NCI-H1694 treated with DMSO at 0.1 percent for 48 hours (cell line): ENCODE measurements at places on chromosomes 16 and 17.

GRCh38 chr16:51172368-51172767 lies 21.3 kb upstream of the SALL1 start:
- DNase-seq, result no peak

GRCh38 chr16:65634833-65635232 lies 513.0 kb upstream of the CDH11 start:
- DNase-seq, result no peak

GRCh38 chr16:1533443-1533951 lies at the start of gene TMEM204:
TSS of gene TMEM204 (plus strand) at chr16:1533666. CDS start at chr16:1534276, 610 bp downstream.
- no peak for DNase-seq

GRCh38 chr17:27471321-27472269 lies 15.3 kb downstream of the KSR1 start:
- DNase-seq, result no peak

- DNase-seq, result no peak
Observed at GRCh38 chr17:68470961-68471360, 13.7 kb upstream of the WIPI1 start.

- peak; percentile 59 for DNase-seq
Observed at GRCh38 chr16:66740010-66740409, 11.4 kb downstream of the DYNC1LI2 start.

- DNase-seq, result no peak
Observed at GRCh38 chr16:15502041-15502725, 67.8 kb downstream of the BMERB1 start.

DNA sequence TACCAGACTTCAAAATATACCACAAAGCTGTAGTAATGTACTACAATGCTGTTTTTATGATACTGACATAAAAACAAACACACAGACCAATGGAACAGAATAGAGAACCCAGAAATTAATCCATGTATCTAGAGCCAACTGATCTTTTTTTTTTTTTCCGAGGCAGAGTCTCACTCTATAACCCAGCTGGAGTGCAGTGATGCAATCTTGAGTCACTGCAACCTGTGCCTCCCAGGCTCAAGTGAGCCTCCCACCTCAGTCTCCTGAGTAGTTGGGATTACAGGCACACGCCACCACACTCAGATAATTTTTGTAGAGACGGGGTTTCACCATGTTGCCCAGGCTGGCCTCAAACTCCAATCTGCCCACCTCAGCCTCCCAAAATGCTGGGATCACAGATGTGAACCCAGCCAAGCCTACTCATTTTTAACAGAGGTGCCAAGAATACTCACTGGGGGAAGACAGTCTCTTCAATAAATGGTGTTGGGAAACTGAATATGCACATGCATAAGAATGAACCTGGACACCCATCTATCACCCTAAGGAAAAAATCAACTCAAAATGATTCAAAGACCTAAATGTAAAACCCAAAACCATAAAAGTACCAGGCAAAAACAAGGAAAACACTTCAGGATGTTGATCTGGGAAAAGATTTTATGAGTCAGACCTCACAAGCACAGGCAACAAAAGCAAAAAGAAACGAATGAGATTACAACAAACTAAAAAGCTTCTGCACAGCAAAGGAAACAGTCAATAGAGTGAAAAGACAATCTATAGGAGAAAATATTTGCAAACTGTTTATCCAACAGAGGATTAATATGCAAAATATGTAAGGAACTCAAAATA lies 63.1 kb downstream of the STX8 start:
- no peak for DNase-seq

DNA sequence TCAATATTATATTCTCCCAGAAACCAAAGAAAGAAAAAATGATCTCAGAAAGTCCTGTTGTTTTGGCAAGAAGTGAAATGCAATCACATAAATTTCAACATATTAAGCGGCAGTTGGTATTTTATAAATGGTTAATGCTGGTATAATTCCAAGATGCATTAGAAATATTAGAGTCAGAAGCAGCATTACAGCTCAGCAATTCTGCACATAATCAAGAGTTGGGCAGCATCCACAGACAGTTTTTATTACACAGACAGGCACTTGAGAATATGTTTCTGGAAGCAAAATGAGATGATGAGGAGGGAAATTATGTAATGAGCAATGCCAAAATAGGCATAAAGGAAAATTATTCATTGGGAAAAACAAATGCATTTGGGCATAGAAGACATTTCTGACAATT lies 148.1 kb downstream of the KCNJ2 start:
- no peak for DNase-seq

DNA sequence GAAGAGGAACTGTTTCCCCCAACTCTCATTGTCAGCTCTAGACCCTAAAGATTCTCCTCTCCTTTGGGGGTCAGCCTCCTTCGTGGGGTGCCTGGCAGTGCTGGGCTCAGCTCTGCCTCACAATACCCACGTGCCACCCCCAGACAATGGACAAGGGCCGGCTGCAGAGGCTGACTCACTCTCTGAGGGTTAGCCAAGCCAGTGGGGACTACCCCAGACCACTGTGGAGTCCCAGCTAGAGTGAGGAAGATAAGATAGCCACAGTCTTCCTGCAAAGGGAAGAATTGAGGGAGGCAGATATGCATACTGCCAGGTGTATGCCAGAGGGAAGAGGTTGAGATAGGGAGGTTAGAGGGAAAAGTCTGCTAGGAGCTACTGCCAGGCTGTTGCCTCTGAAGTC lies 13.5 kb upstream of the MTMR4 start:
- no peak for DNase-seq

- no peak for DNase-seq
Observed at GRCh38 chr17:9056566-9056965, 35.3 kb downstream of the NTN1 start.

DNA sequence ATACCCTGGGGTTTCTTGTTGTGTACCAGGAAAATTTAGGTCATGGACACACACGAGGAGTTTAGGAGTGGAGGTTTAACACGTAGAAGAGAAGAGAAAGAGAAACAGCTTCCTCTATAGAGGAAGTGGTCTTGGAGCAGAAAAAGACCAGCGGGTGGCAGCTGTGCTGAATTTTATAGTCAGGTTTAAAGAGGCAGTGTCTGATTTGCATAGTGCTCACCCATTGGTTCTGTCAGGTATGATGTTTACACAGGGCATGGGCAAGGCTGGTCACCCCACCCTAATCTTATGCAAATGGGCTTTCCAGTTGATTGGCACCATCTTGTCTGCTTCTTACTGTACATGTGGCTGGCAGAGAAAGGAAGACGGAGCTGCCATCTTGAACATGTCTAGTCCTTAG lies 309.0 kb downstream of the CDH13 start:
- DNase-seq, result no peak

- DNase-seq, result no peak
Observed at GRCh38 chr16:49651226-49651625, 204.7 kb downstream of the ZNF423 start.

DNA sequence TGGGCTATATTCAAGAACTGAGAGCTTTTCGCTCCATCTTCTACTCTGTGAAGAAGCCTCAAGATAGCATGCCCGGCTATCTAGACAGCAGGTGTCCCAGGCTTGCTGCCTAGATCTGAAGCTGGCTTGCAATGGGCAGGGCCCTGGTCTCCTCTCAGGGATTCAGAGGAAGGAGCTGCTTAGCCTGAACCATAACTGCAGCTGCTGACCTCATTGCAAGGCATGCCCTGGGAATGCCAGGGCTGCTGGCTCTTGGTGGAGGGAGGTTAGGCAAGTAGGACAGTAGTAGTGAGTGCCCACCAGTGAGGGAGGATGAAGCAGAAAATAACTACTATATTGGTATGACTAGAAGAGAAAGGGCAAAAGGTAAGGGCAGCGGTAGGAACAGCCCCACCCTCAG lies 21.3 kb upstream of the SLC35B1 start:
- DNase-seq, result no peak

DNA sequence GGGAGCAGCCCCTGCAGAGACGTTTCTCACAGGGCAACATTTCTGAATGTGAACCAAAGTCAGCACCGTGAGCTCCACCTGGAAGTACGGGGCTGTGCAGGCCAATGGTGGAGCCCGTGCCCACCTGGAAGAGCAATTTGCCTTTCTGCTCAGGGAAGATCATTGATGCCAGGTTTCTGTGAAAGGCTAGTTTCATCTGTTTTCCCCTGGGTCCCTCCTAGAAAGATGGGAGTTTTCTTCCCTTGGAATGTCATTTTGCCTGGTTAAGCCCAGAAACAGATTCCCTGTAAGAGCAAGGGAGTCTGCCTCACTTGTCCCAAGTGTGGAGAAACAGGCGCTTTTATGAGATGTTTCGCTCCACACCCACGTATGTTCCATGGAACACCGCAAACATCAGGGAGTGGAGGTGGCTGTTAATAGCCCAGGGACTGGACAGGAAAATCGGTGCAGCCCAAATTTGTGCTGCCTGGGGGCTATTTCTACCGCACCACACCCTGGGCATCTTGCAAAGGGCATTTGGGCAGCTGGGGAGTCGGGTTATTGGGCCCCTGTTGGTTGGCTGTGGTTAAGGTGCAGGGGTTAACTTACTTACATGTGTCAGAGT lies 2.6 kb downstream of the SLC6A4 start:
- no peak for DNase-seq

GRCh38 chr17:49850772-49851386 lies 3.0 kb upstream of the TAC4 start:
- DNase-seq, result no peak

- no peak for DNase-seq
Observed at GRCh38 chr17:73612031-73612472, 32.2 kb downstream of the SDK2 start.

GRCh38 chr16:5216441-5217080 lies 119.0 kb upstream of the EEF2KMT start:
- no peak for DNase-seq

DNA sequence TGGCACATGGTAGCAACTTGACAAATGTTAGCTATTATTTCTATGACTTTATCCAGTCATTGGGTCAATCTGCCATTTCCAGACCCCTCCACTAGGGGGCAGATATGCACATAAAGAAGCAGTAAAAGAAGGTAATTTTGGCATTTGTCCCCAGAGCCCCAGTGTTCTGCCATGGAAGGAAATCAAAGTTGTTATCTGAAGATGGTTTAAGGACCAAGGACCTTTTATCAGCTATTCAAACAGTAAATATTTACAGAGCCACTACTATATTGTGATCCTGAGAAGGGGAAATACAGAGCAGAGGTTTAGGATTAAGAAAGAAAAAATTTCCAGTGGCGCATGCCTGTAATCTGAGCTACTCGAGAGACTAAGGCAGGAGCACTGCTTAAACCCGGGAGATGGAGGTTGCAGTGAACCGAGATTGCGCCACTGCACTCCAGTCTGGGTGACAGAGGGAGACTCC lies 20.0 kb downstream of the TRAF4 start:
- peak; percentile 78 for DNase-seq

DNA sequence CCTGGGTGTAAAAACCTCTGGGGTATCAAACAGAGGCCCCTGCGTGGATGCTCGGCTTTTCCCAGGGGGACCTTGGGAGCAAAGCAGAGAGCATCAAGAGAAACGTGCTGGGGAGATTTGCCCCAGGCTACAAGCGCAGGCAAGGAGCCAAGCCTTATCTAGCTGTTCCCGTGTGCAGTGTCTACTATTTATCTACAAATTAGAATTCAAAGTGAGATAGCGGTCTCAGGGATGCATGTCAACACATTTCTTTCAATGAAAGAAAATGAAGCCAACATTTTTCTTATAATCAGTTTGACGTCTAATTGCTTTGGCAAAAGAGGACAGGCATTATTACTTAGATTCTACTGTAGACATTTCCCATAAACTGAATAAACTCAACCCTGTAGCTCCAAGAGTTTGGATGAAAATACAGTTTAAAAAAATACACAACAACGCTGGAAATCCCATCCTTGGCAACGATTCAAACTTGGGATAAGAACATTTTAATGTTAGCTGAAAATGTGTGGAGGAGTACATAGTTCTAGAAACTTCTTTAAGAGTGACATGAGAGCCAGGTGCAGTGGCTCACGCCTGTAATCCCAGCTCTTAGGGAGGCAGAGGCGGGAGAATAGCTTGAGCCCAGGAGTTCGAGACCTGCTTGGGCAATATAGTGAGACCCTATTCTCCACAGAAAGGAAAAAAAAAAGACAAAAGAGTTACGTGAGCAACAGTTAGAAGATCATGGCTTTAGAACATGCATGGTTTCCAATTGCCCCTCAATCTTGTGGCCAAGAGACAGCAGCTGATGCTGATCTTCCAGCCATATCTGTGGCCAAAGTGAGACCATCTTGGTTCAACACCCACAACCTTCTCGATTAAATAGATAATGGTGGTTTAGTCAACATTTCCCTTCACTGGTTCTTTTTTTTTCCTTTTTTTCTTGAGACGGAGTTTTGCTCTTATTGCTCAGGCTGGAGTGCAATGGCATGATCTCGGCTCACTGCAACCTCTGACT lies 7.2 kb downstream of the SPNS3 start:
- peak; percentile 18 for DNase-seq

GRCh38 chr17:48202959-48203358 lies 95.4 kb downstream of the SNX11 start:
- DNase-seq, result no peak

DNA sequence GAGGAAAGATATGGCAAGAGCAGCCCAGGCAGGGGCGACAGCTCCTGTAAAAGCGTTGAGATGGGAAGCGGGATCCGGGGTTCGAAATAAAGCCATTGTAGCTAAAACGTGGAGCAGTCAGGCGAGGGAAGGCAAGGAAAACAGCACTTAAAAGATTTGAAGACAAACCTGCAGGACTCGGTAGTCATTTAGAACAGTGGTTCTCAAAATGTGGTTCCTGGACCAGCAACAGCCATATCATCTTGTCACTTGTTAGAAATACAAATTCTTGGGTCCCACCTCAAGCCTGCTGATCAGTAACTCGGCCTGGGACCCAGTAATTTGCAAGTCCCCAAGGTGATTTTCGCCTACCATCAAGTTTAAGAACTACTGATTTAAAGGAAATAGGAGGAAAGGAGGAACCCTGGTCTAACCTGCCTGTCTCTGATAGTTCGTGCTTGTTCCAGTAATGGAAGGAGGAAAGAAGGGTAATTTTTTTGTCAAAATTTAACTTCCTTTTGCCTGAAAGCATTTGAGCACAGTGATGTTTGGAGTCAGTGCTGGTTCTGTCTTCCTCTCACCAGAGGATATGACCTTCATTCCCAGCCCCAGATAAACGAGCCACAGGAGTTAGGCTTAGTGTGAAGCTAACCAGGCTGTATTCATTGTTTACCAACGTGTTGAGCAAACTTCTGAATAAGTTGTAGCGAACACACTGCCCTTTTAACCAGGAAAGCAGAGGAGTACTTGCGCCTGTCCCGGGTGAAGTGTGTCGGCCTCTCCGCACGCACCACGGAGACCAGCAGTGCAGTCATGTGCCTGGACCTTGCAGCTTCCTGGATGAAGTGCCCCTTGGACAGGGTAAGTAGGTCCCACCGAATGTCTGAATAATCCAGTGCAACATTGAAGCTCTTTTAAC lies 1.1 kb downstream of the ORC6 start:
- no peak for DNase-seq

GRCh38 chr17:15466131-15466530 lies 1.3 kb downstream of the CDRT4 start:
- DNase-seq, result no peak

- DNase-seq, result no peak
Observed at GRCh38 chr17:57852092-57852954, 2.5 kb upstream of the MRPS23 start.

DNA sequence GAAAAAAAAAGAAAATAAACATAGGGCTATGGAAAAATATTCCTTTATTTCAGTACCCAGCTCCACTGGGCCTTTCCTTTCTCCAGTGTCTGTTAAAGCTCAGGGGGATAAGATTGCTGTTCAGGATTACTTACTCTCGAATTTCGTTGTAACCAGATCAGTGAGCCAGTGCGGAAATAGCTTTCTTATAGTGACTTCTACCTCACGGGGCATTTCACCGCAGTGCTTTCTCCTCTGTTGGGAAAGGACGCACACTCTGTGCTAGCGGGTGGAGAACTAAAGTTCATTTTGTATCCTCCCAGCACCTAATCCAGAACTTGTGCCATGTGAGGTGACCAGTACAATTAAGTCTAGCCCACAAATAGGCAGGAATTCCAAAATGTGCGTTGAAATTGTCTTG lies 38.3 kb downstream of the RPA1 start:
- no peak for DNase-seq

- no peak for DNase-seq
Observed at GRCh38 chr17:43917348-43918025, 10.2 kb upstream of the MPP2 start.
